Activated T-helper 1 cell treated with anti-CD3 and anti-CD28 coated beads, Interleukin-12 subunit alpha, Interleukin-12 subunit beta, Interleukin-2, Interleukin-4 antibody, amounts not matched to agents 30 ng/mL and 10 ng/mL and 1 ng/mL, durations not matched to agents 14 hours and 24 hours and 36 hours (primary cell): ENCODE measurements at places on chromosomes 7 and 10. TPM values are rescaled to one million over a fixed set of nuclear protein-coding genes. Genes with fewer than 3 reads are reported as not detected.
A peak's percentile ranks its signal among the peaks of the same experiment; 100 is the strongest.

GRCh38 chr7:122268101-122268500, 36.4 kb downstream of the FEZF1 start:
- H3K36me3 ChIP-seq = no peaks in the 10 kb centered on the region
- H3K27me3 ChIP-seq = no peaks in the 10 kb centered on the region
- no peaks in the 10 kb centered on the region for H3K4me1 ChIP-seq

DNA sequence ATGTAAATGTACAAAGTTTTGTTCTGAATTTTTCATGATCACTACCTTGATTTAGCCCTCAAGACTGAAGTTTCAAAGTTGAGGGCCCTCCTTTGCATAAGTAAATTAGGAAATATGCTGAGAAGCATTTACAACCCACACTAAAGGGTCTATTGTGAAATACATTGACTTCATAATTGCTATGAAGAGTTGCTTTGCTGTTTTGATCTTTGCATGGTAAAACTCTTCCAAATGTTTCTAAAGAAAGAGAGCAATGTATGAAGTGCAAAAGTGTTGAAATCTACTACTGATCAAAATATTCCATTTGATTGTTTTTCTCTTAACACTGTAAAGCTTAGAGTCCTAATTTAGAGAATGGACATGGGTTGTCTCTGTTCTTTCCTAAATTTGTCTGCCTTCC, 77.2 kb downstream of the C7orf25 start:
- no peak overlapping the region for H3K4me3 ChIP-seq
- H3K4me1 ChIP-seq = no peaks in the 10 kb centered on the region
- H3K27me3 ChIP-seq = peaks cover 13% of the 10 kb centered on the region
- no peak for DNase-seq
- no peak overlapping the region for H3K27ac ChIP-seq

DNA sequence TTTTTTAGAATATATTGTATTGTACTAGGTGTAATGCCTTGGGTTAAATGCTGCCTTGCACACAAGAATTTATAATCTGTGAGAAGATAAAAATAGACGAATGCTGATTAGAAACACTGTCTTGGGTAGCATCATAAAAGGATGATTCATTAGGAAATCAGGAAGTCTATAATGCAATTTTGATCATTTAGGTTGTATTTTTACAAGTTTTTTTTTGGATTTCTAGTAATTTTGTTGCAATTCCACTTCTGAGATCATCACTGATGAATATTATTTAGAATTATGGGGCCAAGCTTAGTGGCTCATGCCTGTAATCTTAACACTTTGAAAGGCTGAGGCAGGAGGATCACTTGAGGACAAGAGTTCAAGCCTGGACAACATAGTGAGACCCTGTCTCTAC, 29.6 kb downstream of the WBP1L start:
- H3K4me3 ChIP-seq = no peak overlapping the region
- H3K4me1 ChIP-seq = peaks cover 68% of the 10 kb centered on the region
- peaks cover 5% of the 10 kb centered on the region for H3K36me3 ChIP-seq
- no peak overlapping the region for H3K27ac ChIP-seq
- no peaks in the 10 kb centered on the region for H3K27me3 ChIP-seq
- no peak for DNase-seq

The CFAP46 gene
- total RNA-seq = not detected in 2 replicates

The SP8 gene
- total RNA-seq = not detected in 2 replicates

- no peak for DNase-seq
- no peaks in the 10 kb centered on the region for H3K4me1 ChIP-seq
- H3K36me3 ChIP-seq = no peaks in the 10 kb centered on the region
- no peak overlapping the region for H3K27ac ChIP-seq
- no peaks in the 10 kb centered on the region for H3K27me3 ChIP-seq
Measured at GRCh38 chr7:120216947-120217346, 56.0 kb upstream of the KCND2 start.

DNA sequence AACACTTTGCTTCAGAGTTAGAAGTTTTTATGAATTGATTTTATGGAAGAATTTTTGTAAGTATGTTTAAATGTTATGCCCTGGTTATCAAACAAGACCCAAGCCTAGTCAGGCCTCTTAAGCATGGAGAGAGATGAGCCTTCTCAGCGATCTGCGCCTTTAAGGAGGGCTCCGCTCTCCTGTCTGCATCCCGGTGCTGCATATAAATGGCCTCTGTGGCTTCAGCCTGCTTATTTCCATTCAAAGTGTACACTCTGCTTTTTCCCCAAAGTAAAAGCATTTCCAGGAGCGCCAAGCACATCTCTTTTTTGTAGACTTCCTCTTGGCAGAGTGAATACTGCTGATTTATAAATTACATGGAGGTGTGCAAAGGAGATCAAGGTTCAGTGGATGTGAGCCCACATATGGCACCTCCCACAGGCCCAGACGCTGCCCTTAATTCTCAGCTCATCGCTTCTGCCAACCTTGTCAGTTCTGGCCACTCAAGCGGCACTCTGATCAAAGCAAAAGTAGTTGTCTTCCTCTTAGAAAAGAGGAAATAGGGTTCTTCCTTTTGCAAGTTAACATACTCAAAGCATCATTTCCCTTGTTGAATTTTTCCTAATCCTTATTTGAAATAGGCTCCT, 70.0 kb upstream of the SFMBT2 start:
- no peak for DNase-seq
- H3K27me3 ChIP-seq = peaks cover 2% of the 10 kb centered on the region
- H3K4me1 ChIP-seq = peaks cover 73% of the 10 kb centered on the region
- peak overlapping the region; percentile 41 for H3K4me3 ChIP-seq
- peaks cover 7% of the 10 kb centered on the region for H3K36me3 ChIP-seq
